Endothelial cell of umbilical vein (primary cell): ENCODE measurements at places on chromosomes 2 and 18. TPM values are rescaled to one million over a fixed set of nuclear protein-coding genes. Genes with fewer than 3 reads are reported as not detected.

PLGLB2 gene
- total RNA-seq = 1.3 and 2.1 TPM in 2 replicates

AGXT gene
- total RNA-seq = not detected in 2 replicates

RAD51AP2 gene
- total RNA-seq = not detected in 2 replicates

DNA sequence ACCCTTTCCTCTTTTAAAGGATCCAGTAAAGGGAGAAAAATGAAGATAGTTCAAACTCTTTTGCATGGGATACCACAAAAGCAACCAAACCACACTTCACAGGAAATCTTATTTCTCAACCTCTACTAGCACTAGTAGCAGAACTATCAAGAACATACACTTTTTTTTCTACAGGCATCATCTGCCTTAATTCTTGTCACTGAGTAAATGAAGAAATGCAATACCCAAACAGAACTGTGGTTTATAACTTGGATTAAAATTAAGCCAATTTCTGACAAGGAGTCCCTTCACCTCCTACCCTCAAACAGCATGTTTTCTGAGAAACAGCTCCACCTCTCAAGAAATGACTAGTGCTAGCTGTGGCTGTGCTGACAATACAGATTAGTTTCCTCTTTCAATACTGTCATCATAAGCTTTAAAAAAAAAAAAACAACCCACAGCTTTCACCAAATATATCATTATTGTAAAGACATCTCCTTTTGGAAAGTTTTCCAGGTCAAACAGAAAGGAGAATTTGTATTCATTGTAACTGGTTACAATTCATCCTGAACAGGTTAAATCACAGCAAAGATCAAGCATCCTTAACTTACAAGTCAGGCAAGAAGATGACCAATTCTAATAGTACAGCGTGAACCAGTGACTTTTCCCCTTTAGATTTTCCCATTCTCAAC lies 44.4 kb downstream of the PTPN2 start:
- H3K36me3 ChIP-seq = peaks cover 3% of the 10 kb centered on the region
- H3K27me3 ChIP-seq = no peaks in the 10 kb centered on the region
- no peak overlapping the region for H3K4me3 ChIP-seq
- DNase-seq = no peak
- H3K27ac ChIP-seq = no peak overlapping the region

DNA sequence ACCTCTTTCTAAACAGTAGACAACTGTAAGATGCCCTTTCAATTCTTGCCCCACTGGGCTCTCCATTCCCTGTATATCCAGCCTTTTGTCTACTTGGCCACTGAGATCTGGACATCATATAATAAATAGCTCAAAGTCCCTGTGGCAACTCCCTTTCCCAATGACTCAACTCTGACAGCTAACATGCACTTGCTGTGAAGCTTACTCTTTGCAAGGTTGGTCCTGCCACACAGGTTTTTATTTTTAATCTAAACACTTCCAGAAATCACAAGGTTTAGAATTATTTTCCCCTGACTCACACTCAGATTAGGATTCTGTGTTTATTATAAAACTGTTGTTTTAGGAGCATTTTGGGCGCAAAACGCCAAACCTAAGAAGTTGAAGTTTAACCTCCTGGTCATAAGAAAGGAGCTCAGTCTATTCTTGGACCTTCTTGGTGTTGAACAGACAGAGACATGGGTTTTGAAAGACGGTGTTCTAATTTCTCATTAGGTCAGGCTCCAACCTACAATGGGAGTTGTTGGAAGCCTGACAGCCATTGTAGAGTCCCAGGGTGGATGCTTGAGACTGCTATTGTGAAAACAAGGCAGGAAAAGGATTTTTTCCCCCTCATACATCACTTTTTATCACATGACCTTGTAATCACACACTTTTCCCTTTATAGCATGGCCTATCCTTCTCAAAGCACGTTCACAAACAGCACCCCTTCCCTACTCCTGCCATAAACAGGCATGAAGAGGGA lies 124.7 kb upstream of the SERPINE2 start:
- no peaks in the 10 kb centered on the region for H3K4me1 ChIP-seq
- H3K4me3 ChIP-seq = no peak overlapping the region
- H3K27me3 ChIP-seq = no peaks in the 10 kb centered on the region
- H3K36me3 ChIP-seq = no peaks in the 10 kb centered on the region
